CD8-positive, alpha-beta memory T cell (primary cell): ENCODE measurements at places on chromosomes 2 and 18.
A peak's percentile ranks its signal among the peaks of the same experiment; 100 is the strongest.

DNA sequence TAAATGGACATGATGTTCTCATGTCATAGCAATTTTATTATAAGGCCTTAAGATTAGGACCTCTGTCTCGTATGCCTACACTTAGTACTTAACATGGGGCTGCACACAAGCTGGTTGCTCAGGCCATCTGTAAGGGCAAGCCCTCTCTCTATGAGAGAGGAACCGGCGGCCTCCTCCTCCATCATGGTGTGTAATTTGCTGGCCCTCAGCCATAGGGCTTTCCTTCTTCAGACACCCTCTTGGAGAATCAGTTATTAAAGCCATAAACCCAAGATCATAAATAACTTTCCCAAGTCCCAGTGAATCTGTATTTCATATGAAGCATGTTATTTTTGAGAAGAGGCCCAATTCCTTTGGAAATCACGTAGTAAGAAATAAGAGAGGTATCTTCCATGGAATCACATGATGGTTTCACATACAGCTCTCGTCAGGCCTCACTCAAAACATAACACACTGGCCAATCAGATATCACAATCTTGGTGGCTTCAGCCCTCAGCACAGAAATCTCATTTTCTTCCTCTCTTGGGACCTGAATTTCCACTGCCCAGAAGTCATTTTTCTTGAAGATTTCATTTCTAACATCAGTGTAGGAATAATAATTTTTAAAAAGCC, 92.6 kb downstream of the RDH14 start:
- no peak overlapping the region for H3K27ac ChIP-seq
- no peaks in the 10 kb centered on the region for H3K36me3 ChIP-seq
- H3K4me3 ChIP-seq: no peak overlapping the region
- H3K4me1 ChIP-seq: no peaks in the 10 kb centered on the region
- no peak for DNase-seq

GRCh38 chr2:74922592-74923227, 35.7 kb upstream of the POLE4 start:
- no peak for DNase-seq
- H3K27me3 ChIP-seq: no peaks in the 10 kb centered on the region
- H3K27ac ChIP-seq: no peak overlapping the region
- no peaks in the 10 kb centered on the region for H3K36me3 ChIP-seq
- no peak overlapping the region for H3K4me3 ChIP-seq

- no peaks in the 10 kb centered on the region for H3K36me3 ChIP-seq
- DNase-seq: no peak
- H3K27ac ChIP-seq: no peak overlapping the region
- H3K27me3 ChIP-seq: no peaks in the 10 kb centered on the region
These were observed 175.9 kb downstream of the NR4A2 start for GRCh38 chr2:156156580-156156979.

GRCh38 chr2:18311420-18312195, 248.8 kb downstream of the RDH14 start:
- H3K36me3 ChIP-seq: no peaks in the 10 kb centered on the region
- no peaks in the 10 kb centered on the region for H3K27me3 ChIP-seq
- DNase-seq: no peak
- no peak overlapping the region for H3K27ac ChIP-seq

DNA sequence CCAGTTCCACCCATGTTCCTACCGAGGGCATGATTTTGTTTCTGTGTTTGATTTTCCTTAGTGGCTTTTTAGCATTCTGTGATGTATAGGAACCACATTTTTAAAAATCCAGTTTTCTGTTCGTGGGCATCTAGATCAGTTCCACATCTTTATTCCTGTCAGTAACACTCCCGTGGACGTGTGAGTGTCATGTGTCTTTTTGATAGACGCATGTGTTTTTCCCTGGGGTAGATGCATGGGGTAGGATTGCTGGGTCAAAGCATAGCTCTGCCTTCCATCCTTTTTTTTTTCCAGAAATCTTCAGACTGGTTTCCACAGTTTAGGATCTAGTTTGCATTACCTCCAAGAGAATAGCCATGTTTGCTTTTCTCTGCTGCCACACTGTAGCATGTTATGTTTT, 38.7 kb downstream of the CCDC74A start:
- H3K27ac ChIP-seq: no peak overlapping the region
- no peaks in the 10 kb centered on the region for H3K36me3 ChIP-seq
- DNase-seq: no peak
- H3K4me3 ChIP-seq: no peak overlapping the region
- H3K27me3 ChIP-seq: no peaks in the 10 kb centered on the region
- H3K4me1 ChIP-seq: no peaks in the 10 kb centered on the region

GRCh38 chr2:228649447-228649846, 468.0 kb upstream of the SPHKAP start:
- DNase-seq: no peak
- no peaks in the 10 kb centered on the region for H3K27me3 ChIP-seq
- H3K27ac ChIP-seq: no peak overlapping the region
- no peak overlapping the region for H3K4me3 ChIP-seq
- no peaks in the 10 kb centered on the region for H3K4me1 ChIP-seq

DNA sequence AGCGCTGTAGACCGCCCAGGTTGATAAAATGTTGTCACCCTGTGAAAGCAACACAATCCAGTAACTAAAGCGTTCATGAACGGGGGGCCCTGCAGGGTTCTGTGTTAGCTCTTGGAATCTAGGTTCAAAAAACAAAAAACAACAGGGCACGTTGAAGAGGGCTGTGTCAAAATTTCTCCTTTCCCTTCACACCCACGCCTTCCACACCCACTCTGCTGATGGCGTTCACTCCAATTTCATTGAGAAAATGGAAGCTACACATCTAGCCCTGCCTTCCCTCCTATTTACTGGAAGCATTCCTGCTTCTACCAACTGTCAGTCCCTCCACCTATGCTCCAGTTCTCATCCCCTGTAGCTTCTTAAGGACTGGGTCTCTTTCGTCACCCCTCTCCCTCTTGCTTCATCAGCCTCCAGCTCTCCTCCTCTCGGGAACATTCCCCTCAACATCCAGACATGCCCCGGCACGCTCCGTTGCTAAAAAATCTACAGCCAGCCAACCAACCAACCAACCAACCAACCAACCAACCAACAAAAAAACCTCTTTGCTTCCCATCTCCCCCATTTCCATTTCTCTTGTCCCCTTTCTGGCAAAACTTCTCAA, 98.4 kb upstream of the SP3 start:
- H3K27me3 ChIP-seq: no peaks in the 10 kb centered on the region
- no peaks in the 10 kb centered on the region for H3K4me1 ChIP-seq
- H3K4me3 ChIP-seq: no peak overlapping the region
- no peak overlapping the region for H3K27ac ChIP-seq
- DNase-seq: no peak
- no peaks in the 10 kb centered on the region for H3K36me3 ChIP-seq

DNA sequence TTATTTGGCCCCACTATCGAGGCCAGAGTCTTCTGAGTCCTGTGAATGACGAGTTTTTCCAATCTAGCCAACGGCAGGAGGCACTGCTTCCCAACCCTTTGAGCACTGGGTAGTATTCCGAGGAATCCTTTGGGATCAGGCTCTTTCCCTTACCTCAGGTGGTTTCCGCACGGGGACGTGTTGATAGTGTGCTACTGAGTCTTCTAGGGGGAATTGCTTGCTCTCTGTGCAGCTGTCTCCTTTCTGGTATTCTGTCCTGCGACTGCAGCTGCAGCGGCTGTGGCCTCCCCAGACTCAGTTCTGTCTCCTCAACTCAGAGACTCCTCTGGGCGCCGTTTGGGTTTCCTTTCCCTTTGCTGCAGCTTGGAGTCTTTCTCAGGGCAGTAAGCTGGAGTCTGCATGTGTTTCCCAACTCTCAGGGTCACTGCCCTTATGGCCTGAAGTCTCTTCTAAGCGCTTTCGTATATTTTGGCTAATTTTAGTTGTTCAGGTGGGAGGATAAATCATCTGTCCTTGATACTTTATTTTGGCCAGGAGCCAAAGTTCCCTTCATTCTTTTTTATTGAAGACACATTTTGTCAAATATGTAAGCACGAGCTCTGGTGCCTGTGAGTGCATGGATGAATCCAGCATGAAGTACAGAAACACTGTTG, 118.4 kb downstream of the MAP4K4 start:
- H3K4me1 ChIP-seq: peaks cover 22% of the 10 kb centered on the region
- no peak for DNase-seq
- H3K4me3 ChIP-seq: no peak overlapping the region
- H3K27ac ChIP-seq: no peak overlapping the region
- H3K36me3 ChIP-seq: no peaks in the 10 kb centered on the region

GRCh38 chr18:74590671-74591070, 7.0 kb upstream of the ZNF407 start:
- no peak overlapping the region for H3K27ac ChIP-seq
- H3K36me3 ChIP-seq: peaks cover 8% of the 10 kb centered on the region
- no peak overlapping the region for H3K4me3 ChIP-seq
- DNase-seq: no peak
- no peaks in the 10 kb centered on the region for H3K27me3 ChIP-seq

DNA sequence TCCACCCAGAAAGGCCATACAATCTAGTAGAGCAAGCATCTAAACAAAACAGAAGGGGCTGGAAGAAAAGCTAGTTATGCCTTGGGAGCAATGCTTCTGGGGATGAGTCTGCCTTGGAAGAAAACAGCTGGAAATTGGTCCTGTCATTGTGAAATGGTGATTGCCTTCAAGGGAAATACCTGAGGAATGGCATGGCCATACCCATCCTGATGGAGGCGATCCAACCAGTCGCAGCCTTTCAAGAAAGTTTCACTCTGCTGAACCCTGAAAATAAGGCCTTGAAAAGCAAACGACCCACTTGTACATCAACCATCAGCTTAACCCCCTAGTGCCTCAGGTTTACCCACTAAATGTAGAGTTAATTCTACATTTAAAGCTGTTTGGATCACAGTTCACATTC, 72.6 kb upstream of the PID1 start:
- H3K27me3 ChIP-seq: no peaks in the 10 kb centered on the region
- H3K4me1 ChIP-seq: no peaks in the 10 kb centered on the region
- no peaks in the 10 kb centered on the region for H3K36me3 ChIP-seq
- H3K27ac ChIP-seq: no peak overlapping the region
- no peak for DNase-seq

DNA sequence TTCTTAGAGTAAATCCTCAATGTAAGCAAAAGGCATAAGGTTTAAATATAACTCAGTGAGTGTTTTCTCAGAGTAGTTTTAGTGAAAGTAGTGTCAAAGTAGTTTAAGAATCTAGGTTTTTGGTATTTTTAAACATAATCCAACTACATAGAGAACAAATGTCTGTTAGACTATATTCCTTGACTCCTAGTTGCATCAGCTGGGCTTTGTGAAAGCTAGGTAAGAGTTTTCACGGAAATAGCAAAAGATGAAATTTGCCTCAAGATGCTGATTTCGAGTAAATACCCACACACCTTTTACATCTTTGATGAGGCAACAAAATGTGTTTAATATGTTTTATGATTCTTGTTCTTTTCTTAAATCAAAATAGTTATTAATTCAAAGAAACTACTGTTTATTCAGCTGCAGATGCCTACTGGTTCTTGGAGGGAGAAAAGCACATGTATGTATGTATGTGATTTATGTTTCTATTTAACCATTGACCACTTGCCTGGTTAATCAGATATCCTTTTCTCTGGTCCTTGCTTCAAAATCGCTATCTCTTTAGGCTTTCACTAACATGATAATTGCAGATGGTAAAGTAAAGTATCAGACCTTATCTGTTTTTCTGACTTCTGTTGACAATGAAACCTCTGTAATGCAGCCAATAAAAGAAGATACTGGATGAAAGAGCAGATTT, 117.4 kb upstream of the NOSTRIN start:
- H3K4me3 ChIP-seq: no peak overlapping the region
- H3K4me1 ChIP-seq: no peaks in the 10 kb centered on the region
- H3K27ac ChIP-seq: no peak overlapping the region
- no peaks in the 10 kb centered on the region for H3K36me3 ChIP-seq
- no peak for DNase-seq

- no peaks in the 10 kb centered on the region for H3K27me3 ChIP-seq
- peaks cover 15% of the 10 kb centered on the region for H3K36me3 ChIP-seq
- H3K4me3 ChIP-seq: peak overlapping the region; percentile 86
- DNase-seq: peak; percentile 44
- H3K4me1 ChIP-seq: peaks cover 30% of the 10 kb centered on the region
- peak overlapping the region; percentile 99 for H3K27ac ChIP-seq
These were observed 749 bp upstream of the PTMA start for GRCh38 chr2:231707625-231707926.

DNA sequence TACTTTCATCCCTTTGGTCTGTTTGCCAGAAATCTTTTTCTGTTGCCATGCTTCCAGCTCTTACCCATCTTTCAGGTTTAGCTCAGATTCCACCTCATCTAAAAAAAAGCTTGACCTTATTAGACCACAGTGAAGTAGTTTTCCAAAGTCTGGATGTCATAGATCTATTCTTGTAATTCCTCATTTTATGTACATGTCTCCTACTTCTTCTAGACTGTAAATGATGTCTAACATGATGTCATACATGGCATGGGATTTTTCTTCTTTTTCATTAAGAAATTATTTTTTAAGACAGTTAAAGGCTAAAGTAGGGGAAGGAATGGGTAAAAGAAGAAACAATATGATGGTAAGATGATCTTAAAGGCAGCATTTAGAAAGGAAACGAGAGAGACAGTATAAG, 11.3 kb downstream of the GLS start:
- H3K27ac ChIP-seq: no peak overlapping the region
- no peaks in the 10 kb centered on the region for H3K27me3 ChIP-seq
- H3K4me1 ChIP-seq: peaks cover 45% of the 10 kb centered on the region
- no peak for DNase-seq
- H3K36me3 ChIP-seq: no peaks in the 10 kb centered on the region
- H3K4me3 ChIP-seq: no peak overlapping the region
